ENCODE measurements at places on chromosomes 6 and 20.

- DNase-seq = no peak
Measured at GRCh38 chr6:168171673-168172353, 92.8 kb upstream of the FRMD1 start.

- no peak for DNase-seq
Measured at GRCh38 chr6:141491684-141492083, 641.0 kb upstream of the GJE1 start.

- no peak for DNase-seq
Measured at GRCh38 chr6:147933224-147933623, 409.4 kb upstream of the SASH1 start.

DNA sequence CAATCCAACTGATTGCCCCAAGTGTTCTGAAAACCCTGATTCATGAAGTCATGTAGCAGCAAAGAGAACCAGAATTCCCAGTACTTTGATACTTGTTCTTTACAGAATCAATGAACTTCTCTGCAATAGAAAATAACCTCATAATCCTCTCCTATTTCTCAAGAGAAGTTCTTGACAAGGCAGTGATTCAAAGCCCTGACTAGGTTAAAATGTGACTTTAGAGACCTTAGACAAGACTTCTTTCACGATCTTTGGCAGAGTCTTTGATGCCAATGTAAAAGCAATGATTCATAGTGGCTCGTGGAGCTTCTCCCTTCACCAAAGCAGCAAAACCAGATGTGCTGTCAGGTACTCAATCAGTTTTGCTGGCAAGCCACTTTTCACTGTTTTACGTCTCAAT lies 95.2 kb downstream of the CDK19 start:
- no peak for DNase-seq

DNA sequence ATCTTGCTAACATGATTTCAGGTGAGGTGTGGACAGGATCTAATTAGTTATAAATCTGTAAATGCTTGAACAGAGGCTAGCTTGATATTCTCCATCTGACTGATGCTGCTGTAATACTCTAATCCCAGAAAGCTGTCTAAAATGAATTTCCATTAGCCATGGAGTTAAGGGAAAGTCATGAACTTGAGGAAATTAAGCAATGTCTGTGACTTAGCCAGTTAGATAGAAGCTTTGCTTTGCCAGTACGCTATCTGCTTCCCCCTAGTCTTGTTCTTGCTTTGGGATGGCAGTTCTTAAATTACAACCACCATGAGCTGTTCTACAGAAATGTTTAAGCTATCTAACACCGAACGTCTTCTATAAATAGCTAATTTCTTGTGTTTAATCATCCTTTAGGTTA lies 195.7 kb downstream of the PRL start:
- no peak for DNase-seq

GRCh38 chr20:50101887-50102286 lies 11.1 kb downstream of the UBE2V1 start:
- no peak for DNase-seq

DNA sequence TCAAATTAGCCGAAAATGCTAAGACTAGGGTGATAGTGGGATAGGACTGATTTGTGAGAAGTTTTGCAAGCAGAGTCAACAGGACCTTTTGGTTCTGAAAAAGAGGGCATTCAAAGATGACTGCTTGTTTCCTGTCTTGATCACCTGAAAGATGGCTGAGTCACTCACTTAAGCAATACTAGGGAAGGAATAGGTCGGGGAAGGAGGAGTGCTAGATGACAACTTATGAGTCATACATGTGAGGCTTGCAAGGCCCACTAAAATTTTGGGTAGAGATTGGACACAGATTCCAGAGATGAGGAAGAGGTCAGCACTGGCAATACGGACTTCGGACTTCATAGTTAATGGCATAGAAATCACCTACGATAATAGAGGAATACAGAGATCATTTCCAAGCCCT lies 89.2 kb downstream of the FAM83B start:
- DNase-seq = no peak

- DNase-seq = no peak
Measured at GRCh38 chr20:977021-977420, 25.1 kb downstream of the RSPO4 start.

GRCh38 chr20:38085026-38085425 lies 51.5 kb downstream of the RPRD1B start:
- no peak for DNase-seq

GRCh38 chr6:46925563-46926253 lies 4.0 kb upstream of the ADGRF5 start:
- DNase-seq = no peak

- no peak for DNase-seq
Measured at GRCh38 chr6:13522656-13523055, 35.3 kb upstream of the GFOD1 start.

DNA sequence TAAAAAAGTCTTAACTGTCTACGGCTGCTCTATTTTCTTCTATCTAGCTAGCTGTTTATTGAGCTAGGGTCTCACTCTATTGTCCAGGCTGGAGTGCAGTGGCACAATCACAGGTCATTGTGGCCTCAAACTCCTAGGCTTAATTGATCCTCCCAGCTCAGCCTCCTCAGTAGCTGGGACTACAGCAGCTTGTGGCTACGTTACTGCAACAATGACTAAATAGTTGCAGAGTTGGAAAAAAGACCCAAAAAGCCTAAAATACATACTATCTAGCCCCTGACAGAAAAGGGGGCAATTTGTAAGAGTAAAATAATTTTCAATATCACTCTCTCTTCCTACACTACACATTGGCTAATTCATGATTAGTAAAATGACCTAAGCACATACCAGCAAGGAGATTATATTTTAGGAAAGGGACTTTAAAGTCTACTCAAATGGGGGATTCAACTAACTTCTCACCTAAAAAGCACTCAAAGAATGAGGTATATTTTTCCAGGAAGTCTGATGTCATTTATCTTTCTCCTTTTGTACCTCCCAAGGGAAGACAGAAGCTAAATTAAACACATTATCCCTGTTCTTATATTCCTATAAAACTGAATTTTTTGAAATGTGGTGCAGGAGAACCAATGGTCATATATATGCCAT lies 82.8 kb downstream of the ZMYND8 start:
- no peak for DNase-seq

- DNase-seq = no peak
Measured at GRCh38 chr20:60191014-60191413, 232.8 kb downstream of the CDH26 start.

Data from GM20000 (cell line).